ENCODE measurements at places on chromosomes 6 and 20.

DNA sequence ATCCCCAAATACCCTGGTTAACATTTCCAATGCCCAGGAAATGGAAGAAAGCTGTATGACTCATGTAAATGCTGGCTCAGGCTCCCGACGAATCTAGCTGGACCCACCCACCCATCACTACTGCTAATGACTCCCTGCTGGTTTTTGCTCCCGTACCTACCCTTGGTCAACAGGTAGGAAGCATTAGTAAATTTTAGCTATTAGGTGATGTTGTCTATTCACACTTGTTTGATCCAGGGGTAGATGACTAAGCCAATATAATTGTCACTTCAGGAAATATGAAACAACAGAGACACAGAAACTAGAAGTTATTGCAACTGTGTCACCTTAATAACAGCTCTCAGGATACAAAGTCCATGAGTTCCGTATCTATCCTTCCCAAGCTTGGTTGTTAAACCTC is 94.4 kb upstream of the BEND6 start:
- no peak for DNase-seq

- DNase-seq = no peak
Measured at GRCh38 chr6:134060491-134061106, 8.2 kb upstream of the SLC2A12 start.

GRCh38 chr6:127539272-127539671 is 20.1 kb upstream of the MTCL3 start:
- no peak for DNase-seq

GRCh38 chr6:88238901-88239300 is 72.8 kb upstream of the CNR1 start:
- DNase-seq = no peak

GRCh38 chr6:45951321-45952167 is 64.1 kb downstream of the CLIC5 start:
- no peak for DNase-seq

DNA sequence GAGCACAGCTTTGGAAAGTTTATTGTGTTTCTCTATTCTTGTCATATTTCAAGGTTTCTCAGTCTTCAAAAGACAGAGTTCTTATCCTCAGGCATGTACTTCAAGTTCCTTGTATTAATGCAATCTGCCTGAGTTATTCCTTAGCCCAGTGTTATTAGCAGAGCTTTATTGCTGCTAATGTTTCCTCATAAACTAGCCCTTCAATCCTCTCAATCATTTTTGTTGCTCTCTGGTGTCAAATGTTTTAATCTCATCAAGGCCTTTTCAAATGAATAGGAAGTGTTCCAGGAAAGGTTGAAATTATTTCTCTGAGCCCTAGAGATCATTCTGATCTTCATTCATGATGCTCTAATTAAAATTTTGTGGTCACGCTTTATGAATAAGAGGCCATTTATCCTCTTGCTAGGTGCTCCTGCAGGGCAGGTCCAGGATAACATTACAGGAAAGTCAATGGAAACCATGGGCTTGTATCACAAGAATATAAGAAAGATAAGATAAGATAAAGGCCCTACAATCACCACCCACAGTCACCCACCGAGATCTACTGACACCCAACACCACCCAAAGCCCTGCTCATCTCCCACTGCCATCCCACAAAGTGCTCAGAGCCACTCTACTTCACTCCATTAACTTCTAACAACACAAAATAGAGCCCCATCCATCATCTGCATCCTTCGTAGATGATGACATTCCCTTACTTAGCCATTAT is 125.9 kb downstream of the COL9A1 start:
- no peak for DNase-seq

DNA sequence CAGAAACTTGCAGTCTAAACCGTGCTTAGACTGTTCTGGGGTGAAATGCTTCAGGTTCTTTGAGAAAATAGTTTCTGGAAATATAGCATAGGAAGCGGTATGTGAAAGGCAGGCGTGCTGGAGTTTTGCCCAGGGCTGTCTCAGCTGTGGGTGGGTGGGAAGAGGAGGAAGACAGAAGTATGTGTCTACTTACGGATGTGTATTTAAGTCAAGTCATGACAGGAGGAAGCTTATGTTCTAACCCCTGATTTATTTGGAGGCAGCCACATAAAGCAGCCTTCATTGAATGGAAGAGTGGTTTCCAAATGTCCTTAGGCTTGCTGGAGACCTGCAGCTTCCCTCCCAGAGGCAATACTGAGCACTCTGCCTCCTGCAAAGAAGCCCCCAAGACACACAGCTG is 345.8 kb upstream of the PRND start:
- no peak for DNase-seq

DNA sequence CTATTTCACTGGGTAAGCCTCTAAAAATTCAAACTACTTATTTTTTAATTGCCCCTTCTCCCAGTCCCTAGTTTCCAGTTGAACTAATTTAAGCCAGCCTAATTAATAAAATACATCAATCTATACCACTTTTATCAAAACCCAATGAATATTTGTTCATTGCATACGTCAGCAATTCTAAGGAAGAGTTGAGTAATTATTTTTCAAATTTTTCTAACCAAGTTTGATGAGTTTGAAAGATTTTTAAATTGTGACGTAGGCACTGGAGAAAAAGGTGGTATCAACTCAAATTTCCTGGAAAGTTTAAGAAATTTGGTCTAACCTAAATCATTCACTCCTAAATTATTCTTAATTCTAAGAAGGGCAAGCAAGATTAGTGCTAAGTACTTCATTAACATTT is 35.7 kb downstream of the COL21A1 start:
- DNase-seq = no peak

DNA sequence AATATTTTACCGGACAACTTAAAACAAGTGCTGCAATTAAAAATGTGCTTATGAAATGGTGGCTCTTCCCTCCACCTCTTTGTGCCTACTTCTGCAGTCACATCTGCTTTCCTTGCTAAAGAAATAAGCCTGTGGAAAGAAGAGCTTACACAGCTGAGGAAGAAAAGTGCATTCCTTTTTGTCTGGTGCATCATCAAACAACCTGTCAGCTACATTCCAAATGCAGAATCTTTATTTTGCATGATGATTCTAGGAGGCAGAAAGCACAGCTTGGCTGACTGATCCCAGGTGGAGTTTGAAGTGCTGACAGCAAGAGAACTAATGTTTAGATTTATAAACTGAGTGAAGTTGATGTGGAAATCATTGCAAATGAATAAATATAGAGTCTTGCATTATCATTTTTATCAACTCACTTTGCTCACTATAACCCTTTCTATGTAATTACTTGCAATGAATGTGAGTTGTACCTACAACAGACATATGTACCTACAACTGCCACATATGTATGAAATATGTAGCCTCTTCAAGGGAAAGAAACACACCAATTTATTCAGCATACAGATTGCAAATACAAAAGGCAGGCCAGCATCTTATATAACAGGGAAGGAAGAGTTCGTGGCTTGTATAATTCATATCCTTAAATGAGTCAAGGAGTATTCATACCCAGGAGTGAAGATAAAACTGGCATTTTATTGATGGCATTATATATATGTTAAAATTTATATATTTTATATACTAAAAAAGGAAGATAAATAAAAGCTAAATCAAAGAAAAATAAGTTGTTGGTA is 223.4 kb upstream of the MCHR2 start:
- DNase-seq = no peak

- no peak for DNase-seq
Measured at GRCh38 chr20:48622421-48622820, 205.4 kb downstream of the PREX1 start.

GRCh38 chr6:101263596-101263995 is 129.9 kb upstream of the GRIK2 start:
- no peak for DNase-seq

DNA sequence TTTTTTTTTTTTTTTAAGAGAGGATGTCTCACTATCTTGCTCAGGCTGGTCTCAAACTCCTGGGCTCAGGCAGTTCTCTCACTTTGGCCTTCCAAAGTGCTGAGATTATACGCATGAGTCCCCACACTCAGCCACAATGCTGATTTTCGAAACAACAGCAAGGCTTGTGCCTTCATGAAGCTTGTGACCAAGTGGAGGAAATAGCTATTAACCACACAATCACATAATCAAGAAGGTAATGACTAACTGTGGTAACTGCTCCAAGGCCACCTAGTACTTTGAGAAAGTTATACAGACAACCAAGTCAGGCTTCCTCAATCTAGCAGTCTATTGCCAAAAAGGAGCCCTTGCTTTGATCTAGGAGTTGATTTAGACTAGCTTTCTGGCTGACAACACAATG is 46.3 kb downstream of the SOD2 start:
- DNase-seq = no peak

GRCh38 chr20:38932457-38933120 is 6.4 kb downstream of the FAM83D start:
- no peak for DNase-seq

Data from T-helper 1 cell (primary cell).